ENCODE measurements at places on chromosomes 5 and 9.

- DNase-seq = no peak
These were observed 60.1 kb downstream of the ZDHHC21 start for GRCh38 chr9:14633148-14633547.

DNA sequence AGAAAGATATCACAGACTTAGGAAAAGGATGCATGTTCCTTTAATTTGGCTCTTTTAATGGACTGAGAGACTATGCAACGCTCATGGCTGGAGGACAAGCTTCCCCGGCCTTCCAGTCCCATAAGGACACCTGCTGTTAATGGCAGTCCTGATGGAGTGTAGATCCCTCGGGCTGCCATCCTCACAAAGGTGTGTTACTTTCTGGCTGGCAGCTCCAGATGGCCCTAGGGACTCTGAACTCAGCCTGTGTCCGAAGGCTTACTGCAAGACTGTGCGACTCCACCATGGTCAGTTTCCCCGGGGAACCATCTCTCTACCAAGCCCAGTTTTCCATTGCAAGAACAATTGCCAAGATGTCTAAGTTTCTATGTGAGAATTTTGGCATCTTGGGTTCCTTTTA lies 25.5 kb upstream of the KCNIP1 start:
- DNase-seq = no peak

GRCh38 chr5:14231890-14232289 lies 88.7 kb downstream of the TRIO start:
- no peak for DNase-seq

DNA sequence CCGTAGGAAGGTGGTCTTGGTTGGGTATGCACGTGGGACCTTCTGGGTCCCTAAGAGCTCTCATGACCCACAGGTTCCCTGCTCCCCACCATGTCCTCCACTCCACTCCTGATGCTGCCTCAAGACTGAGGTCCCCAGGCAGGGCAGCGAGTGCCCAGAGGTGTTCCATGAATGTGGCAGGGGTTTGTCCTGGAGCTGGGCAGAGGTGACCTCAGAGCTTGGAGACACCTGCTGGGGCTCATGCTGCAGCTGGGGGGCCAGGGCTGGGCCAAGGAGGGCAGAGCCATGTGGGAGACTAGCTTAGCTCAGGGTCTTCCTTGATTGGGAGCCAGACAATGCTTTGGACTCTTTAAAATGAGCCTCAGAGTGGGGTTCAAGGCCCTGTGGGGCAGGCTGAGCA lies 74.0 kb upstream of the PITX1 start:
- DNase-seq = no peak

DNA sequence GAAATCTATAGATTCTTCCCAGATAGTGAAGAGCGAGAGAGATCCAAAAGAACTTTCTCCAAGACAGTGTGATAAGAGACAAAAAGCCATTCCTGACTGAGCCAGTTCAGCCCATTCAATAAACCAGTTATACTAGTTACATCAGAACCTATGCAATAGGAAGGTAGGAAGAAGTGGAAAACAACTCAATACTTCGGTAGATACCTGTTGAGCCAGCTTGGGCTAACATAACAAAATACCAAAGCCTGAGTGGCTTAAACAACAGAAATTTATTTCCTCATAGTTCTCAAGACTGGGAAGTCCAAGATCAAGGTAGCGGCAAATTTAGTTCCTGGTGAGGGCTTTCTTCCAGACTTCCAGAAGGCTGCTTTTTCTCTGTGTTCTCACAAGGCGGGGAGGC lies 214.5 kb upstream of the GRAMD2B start:
- no peak for DNase-seq

DNA sequence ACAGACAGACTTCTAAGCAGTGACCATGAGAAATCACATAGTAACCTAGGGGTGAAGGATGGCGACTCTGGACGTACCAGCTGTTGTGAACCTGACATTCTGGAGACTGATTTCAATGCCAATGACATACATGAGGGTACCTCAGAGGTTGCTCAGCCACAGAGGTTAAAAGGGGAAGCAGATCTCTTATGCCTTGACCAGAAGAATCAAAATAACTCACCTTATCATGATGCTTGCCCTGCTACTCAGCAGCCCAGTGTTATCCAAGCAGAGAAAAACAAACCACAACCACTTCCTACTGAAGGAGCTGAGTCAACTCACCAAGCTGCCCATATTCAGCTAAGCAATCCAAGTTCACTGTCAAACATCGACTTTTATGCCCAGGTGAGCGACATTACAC lies 38.0 kb upstream of the CCDC152 start:
- DNase-seq = no peak

DNA sequence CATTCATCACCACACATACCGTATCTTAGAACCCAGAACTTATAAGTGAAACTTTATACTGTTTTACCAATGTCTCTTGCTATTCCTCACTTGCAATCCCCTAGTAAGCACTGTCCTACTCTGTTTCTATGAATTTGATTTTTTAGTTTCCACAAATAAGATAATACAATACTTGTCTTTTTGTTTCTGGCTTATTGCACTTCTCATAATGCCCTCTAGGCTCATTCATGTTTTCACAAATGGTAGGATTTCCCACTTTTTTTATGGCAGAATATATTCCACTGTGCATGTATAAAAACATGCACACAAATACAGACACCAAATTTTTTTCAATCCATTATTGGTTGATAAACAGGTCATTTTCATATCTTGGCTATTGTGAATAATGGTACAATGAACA lies 1742.3 kb upstream of the NUDT12 start:
- no peak for DNase-seq

GRCh38 chr5:98771382-98772109 lies 1.9 kb upstream of the RGMB start:
- peak; percentile 54 for DNase-seq

Data from dorsolateral prefrontal cortex (tissue), 122 donors.